NB4 (cell line): ENCODE measurements at places on chromosomes 12 and 14.

DNA sequence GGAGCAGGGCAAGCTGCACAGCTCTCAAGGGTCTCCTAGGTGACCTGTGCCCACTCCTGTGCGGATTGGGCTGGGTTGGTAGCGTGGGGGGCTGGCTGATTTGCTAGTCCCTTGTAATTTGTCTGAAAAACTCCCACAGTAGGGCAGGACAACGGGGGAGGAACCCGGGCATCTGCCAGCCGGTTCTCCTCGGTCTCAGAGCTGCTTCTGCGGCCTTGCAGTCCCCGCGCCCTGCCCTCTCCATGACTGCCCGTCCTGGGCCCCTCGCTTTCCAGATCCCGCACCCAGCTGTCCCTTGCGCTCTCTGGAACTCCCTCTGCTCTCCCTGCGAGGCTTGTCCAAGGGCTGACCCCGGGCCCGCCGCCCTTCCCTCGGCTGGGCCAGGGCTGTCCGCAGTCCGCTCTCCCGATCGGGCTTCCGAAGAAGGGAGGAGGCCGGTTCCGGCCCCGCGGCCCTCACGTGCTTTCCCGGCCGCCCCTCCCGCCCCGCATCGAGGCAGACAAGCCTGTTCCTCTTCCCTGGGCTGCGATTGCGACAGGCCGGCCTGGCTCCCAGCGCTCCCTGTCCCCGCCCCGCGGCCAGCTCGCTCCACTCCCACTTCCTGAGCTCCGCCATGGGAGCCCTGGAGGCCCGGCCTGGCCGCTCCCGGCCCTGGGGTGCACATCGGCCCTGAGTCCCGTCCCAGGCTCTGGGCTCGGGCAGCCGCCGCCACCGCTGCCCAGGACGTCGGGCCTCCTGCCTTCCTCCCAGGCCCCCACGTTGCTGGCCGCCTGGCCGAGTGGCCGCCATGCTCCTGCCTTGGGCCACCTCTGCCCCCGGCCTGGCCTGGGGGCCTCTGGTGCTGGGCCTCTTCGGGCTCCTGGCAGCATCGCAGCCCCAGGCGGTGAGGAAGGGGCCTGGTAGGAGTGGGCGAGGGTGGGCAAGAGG lies at the start of gene LTBR:
Gene LTBR, plus strand, starts transcription at position 591 of the 927 bp plus-strand sequence. Its CDS starts 197 bp downstream, at position 788.
- DNase-seq = peak; percentile 95

DNA sequence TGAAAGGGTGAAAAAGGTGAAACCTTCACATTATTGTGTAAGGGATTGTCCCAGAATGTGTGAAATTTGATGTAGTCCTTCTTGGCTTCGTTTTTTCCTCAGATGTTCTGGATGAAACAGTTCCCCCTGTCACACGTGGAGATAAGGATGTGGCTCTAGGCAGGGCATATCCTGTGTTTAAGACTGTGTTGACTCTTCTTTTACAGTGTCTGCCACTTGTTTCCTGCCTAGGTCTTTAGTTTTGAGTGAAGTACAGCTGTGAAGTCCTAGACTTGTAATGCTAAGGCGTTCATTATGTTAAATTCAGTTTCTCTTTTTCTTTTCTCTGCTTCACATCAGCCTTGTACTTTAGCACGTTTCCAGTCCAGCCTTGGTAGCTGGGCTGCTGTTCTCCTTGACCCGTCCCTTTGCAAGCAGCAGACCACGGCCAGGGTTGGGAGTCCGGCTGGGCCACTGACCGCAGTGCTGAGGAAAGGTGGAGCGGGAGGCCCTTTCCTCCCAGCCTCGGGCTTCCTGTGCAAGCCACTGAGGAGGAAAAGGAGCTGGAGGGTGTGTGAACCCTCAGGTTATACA lies 59.1 kb downstream of the RASSF3 start:
- DNase-seq = peak; percentile 74

DNA sequence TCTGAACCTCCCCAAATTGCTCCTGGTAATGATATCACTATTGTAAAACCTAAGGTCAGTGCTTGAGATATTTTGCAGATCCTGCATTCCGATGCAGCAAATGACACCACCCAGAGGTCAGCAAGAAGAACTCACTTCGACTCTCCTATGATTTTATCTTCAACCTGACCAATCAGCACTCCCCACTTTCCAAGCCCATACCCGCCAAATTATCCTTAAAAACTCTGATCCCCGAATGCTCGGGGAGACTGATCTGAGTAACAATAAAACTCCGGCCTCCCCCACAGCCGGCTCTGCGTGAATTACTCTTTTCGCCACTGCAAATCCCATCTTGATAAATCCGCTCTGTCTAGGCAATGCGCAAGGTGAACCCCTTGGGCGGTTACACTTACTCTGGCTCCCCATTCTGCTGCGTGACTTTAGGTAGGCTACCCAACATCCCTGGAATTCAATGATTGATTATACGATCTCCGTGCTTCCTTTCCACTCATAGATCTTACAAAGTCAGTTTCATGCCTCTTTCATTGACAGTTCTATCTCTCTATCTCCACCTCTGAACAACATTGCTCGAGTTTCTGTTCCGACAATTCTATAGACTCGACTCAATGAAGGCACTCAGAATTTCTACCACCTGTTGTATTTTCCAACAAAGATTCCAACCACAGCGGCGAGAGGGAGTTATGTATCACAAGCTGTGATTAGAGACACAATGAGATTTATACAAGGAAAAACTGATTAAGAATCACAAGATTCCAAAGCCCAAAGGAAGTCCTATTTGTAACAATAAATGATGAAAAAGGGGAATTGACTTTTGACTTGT lies 939 bp downstream of the NPC2 start:
- peak; percentile 62 for DNase-seq

DNA sequence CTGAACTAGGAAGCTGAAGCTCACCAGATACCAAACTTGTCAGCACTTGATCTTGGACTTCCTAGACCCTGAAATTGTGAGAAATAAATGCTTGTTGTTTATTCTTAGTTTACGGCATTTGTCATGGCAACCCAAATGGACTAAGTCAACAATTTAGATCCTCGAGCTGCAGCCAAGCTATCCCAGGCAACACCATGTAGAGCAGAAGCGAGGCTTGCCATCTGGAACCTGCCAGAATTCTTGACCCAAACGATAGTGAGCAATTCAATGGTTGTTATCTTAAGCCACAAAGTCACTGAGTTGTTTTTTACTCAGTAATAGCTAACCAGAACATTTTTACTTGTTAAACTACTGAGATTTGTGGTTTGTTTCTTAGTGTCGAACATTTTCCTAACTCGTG lies 458.5 kb upstream of the FLRT2 start:
- DNase-seq = no peak

- no peak for DNase-seq
Observed at GRCh38 chr14:49160983-49161382, 425.2 kb downstream of the RPS29 start.

- no peak for DNase-seq
Observed at GRCh38 chr12:91954326-91954725, 191.3 kb downstream of the BTG1 start.

DNA sequence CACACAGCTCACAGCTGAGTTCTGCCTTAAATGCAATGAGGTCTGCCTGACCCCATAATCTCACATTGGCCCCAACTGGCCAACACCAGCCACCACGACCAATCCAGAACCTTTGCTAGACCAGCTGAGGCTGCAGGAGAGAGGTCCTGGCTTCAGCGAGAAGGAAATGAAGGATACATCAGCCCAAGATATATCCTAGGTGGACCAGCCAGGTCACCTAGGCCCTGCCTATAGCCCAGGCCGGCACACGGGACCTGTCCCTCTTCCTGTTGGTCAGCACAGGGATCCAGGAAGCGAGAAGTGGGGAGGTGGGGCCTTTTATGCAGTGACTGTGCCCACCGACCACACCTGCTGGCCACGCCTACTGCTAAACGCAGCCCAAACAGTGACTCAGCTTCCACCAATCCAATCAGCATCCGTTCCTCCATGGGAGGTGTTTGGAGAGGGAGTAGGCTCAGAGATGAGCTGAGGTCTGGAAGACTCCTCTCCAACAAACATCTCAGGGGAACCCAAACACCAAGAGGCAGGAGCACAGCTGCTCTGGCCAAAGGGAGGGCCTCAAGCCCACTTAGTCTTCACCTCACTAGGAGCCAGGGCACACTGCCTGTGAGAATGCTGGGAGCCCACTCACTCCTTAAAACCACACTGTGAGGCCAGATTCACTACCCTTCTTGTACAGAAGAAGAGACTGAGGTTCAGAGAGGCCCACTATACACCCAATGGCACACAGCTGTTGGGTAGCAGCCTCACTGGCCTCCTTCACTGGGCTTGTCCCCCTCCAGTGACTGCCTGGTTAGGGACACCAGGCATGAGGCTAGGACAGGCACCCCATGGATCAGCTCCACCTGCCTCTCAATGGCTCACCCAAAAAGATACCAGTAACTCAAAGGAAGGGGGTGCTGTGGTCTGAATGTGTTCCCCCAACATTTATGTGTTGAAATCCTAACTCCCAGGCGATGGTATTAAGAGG lies 51.3 kb upstream of the PPP2R5C start:
- no peak for DNase-seq

DNA sequence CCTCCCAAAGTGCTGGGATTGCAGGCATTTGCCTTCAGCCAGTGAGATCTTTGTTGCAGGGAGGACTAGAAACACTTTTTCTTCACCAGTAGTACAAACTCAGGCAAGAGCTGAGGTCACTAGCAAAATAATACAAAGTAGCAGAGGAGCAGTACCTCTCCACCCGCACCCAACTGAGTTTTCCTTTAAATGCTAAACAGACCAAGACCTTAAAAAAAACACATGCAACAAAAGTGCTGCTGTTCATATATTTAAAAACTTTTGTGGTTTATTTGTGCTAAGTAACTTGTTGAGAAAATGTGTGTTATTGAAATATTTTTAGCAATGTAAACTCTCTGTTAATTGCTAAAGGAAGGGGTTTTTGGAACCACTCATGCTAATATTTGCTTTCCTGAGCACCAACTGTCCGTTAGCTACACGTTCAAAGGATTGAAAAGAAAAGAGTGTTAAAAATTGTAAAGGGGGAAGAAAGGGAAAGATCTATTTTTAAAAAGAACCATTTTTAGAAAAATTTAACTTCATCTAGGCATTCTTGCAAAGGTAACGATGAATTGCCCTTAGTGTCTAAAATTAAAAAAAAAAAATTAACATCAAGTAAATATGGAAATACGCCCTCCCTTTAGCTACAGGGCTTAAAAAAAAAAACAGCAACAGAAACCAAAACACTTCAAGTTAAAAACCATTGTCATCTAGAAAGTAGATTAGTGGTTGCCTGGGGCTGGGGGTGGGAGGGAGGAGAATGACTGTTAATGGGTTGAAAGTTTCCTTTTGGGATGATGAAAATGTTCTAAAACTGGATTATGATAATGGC lies 114.0 kb upstream of the KRAS start:
- no peak for DNase-seq

- DNase-seq = peak; percentile 22
Observed at GRCh38 chr12:48003226-48004052, 837 bp downstream of the COL2A1 start.

GRCh38 chr12:64997858-64998257 lies 123.2 kb downstream of the WIF1 start:
- no peak for DNase-seq

DNA sequence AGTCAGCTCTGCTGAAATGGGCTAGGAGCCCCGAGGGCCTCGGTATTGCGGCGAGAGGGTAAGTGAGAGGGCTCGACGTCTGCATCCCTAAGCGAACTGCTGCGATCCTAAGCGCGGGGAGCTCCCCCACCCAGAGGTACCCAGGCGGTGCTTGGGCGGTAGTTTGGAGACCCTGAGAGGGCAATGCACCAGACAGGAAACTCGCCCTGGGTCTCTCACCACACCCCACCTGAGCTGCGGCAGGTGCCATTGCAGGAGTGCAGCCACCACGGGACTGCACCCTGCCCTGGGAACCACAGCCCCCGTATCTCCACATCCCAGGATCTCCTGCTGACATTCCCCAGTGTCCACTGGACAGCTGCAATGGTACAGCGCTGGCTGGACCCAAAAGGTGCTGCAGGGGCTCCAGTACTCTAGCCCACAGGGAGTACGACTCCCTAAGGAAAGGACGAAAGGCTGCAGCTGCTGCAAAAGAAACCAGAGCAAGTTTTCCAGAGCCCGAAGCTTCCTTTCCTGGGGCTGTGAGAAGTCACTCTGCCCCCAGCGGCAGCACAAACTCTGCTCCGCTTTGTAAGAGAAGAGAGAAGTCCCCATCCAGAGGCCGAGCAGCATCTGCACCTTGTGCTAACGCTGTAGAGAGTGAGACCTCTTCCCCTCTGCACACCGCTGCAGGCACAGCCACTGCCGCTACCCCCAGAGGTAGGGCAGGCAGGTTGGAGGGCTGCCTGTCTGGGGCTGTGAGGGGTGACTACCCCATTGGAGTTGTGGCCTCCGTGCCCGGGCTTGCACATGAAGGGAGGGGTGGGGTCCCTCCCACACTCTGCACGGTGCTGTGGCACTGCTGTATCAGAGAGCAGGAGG lies 31.1 kb upstream of the MON2 start:
- peak; percentile 67 for DNase-seq

- no peak for DNase-seq
Observed at GRCh38 chr12:18955594-18955993, 173.9 kb upstream of the PLEKHA5 start.

GRCh38 chr12:67986632-67987031 lies 2.6 kb upstream of the IFNG-AS1 start:
- no peak for DNase-seq

DNA sequence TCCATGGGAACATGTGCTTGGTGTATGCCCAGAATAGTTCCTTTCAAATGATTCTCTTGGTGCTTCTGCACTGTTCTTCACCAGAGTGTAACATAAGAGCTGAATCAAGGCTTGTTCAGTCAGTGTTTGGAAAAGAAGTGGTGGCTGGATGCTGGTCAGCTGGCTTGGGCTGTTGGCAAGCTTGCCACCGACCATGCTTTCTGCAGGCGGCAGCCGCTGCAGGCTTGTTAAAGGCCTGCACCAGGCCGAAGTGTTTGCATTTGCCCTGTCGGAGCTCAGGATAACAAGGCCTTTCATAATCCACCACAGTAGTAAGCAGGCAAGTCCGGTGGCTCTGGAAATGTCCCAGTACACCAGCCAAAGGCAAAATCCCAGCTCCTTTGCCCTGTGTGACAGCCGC lies 26.9 kb downstream of the DAAM1 start:
- DNase-seq = no peak

GRCh38 chr12:65811968-65812700 lies 12.1 kb upstream of the HMGA2 start:
- no peak for DNase-seq

- DNase-seq = peak; percentile 52
Observed at GRCh38 chr12:131218923-131219669, 265.4 kb downstream of the ADGRD1 start.

GRCh38 chr12:73598626-73599025 lies 939.0 kb upstream of the ATXN7L3B start:
- no peak for DNase-seq

GRCh38 chr14:89486961-89487360 lies 69.9 kb upstream of the FOXN3 start:
- peak; percentile 83 for DNase-seq

GRCh38 chr12:12499909-12500604 lies 62.6 kb downstream of the DUSP16 start:
- DNase-seq = no peak
